ENCODE measurements at places on chromosomes 5 and 9.

GRCh38 chr5:80754900-80755299 lies 100.1 kb upstream of the DHFR start:
- DNase-seq, result no peak

GRCh38 chr5:14164164-14165163 lies 21.3 kb downstream of the TRIO start:
- DNase-seq, result no peak

- peak; percentile 89 for DNase-seq
These were observed 6.3 kb upstream of the CLPTM1L start for GRCh38 chr5:1351156-1351555.

- no peak for DNase-seq
These were observed 90.7 kb downstream of the PTCH1 start for GRCh38 chr9:95425910-95426551.

GRCh38 chr5:117736698-117737097 lies 1162.1 kb upstream of the SEMA6A start:
- DNase-seq, result no peak

DNA sequence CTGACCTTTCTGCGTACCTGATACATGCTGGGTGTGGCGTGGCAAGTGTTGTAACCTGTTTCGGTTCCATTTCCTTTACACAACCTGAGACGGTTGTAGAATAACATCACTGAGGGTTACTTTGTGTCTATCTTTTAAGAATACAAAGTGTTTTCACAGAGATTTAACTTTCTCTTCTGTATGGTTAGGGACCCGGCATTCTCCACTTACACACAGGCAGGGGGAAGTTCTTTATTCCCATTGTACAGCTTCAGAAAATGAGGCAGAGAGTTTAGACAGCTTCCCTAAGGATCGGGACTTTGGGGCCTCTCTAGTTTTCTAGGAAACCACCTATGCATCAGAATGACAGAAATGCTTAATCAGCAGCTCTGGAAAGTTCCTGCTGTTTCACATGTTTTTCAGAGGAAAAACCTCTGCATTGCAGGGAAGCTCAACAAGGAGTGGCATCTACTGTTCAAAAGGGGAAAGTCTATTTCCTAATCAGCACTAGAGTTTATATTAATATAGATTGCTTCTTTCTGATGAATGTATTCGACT lies 41.3 kb downstream of the CAST start:
- DNase-seq, result peak; percentile 36

- DNase-seq, result no peak
These were observed 478.4 kb upstream of the DAP start for GRCh38 chr5:11239261-11240015.

GRCh38 chr9:101201630-101202029 lies 173.1 kb downstream of the PLPPR1 start:
- DNase-seq, result peak; percentile 20

- DNase-seq, result no peak
These were observed 353.7 kb downstream of the ARL15 start for GRCh38 chr5:53956632-53957031.

DNA sequence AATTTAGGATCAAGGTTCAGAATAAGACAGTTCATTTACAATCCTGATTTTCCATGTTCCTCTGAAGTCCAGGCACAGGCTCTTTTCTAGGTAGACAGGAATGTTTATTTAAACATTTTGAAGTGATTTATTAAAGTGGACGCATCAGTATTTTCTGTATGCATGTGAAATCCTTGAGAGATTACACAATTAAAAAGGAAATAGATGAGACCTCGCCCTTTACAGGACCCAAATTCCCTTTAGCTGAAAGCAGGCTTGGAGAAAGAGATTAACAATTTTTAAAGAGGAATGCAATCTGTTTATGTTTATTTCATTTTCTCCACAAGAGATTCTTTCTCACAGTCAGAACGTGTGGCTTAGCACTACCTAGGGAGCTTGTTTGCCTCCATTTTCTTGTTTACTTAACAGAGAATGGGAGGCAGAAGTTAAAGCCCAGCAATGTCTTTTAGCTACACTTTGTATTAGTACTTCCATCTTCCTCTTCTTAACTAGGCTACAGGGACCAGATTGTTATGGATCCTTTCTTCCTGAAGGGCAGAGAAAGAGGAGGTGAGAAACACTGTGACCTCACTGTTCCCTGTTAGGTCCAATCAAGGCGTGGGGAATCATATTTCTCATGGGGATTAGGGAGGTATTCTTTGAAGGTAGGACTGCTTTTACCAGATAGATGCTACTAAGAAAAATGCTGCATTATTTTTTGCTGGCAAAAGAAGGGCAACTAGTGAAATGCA lies 416.0 kb downstream of the SH3GL2 start:
- no peak for DNase-seq

- DNase-seq, result peak; percentile 96
These were observed 95.5 kb upstream of the ERBIN start for GRCh38 chr5:65830856-65831255.

GRCh38 chr9:109586993-109587392 lies 88.9 kb upstream of the PTPN3 start:
- DNase-seq, result no peak

DNA sequence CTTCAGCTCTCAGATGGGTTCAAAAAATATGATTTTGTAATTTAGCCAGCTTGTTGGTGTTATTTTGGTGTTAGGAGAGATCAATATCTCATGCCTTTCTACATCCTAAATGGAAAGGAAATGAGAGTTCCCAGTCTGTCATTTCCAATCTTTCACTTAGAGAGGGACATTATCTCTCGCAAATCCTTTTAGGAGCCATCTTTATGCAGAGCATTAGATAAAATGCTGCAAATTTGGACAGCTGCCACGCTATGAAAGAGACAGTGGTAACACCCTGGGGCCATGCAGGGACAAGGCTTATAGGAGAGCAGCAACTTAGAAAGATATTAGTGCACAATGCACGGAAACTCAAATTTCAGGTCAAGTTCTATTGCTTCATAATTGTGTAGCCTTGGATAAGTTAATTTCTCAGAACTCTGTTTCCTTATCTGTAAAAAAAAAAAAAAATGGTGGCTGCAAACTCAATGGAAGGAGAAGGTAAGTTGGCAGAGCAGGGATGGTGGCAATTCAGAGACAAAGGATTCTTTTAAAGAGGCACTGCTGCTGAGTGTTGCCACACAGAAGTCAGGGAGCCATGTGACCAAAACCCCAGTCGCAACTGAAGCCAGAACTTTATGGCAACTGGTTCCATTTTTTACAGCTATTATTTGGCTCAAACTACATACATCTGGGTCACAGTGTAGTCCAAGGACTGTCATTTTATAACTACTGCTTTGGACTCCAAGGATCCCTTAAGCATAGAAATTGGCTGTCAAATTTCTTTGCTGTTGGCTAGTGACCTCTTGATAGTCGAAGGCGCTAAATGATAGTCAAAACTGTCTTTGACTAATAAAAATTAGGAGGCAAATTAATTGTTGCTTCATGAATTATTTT lies 210.2 kb downstream of the FRMD3 start:
- no peak for DNase-seq

DNA sequence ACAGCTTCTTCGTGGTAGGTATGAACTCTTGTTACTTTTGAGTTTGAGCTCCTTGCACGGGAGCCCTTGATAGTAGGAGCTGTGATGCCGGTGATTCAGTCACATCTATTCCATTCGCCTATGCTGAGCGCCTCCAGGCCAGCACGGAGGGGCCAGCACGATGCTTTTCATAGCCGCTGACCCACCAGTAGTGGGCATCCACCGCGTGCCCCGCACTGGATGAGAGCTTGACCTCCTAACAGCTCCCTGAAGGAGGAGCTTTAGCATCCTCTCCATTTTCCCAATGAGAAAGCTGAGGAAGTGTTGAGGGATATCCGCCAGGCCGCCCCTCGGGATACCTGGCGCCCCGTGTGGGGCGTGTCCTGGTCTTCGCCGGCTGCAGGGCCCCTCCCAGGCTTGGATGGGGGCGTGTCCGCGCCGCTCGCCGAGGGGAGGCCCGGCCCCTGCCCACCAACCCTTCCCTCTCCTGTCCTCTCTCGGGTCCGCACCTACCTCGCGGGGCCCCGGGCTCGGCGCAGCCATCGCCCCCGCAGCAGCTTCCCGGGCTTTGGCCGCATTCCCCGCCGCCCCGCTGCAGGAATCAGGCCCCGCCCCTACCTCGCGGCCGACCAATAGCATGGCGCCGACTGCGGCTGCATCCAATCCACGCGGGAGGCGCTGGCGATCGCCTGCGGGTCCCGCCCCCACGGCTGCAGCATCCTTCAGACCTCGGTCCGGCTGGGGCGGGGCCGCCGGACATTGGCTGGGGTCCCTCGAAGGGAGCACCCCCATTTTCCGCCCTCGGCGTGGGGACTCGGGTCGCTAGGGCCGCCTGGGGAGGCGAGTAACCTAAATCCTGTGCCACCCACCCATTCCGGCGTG lies at the start of gene PIP5KL1:
Gene PIP5KL1, minus strand, starts transcription at position 547 of the 861 bp plus-strand sequence. Its CDS starts 25 bp downstream, at position 522.
- DNase-seq, result peak; percentile 81

DNA sequence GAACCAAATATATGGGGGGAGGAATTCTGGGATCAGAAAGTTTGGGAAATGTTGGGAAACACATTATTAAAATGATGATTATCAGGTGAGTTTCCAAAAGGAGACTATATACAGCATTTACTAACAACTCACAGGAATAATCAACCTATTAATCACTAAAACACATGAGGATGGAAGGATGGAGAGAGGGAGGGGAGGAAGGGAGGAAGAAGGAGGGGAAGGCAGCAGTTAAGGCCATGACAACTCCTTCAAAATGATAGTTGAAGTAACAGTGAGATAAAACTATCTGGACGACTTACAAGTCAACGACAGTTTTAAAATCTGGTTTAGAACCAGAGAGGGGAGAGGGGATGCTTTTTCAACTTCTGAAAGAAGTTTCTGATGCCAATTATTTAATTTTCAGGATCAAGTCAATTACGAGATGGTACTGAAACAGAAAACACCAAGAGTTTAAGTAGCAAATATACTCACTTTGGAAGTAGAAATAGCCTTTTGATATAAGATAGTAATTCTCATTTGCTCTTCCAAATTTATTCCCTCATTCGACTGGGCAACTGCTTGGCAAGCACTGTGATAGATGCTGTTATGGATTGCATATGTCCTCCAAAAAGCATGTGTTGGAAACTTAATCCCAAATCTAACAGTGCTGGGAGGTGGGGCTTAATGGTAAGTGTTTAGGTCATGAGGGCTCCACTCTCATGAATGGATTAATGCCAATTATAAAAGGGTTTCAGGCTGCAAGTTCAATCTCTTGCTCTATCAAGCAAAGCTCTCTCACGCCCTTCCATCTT lies 30.4 kb downstream of the FBXW11 start:
- DNase-seq, result no peak

- no peak for DNase-seq
These were observed 329.5 kb downstream of the KIAA0825 start for GRCh38 chr5:94288937-94289336.

GRCh38 chr5:35862126-35862525 lies 5.4 kb downstream of the IL7R start:
- DNase-seq, result no peak

DNA sequence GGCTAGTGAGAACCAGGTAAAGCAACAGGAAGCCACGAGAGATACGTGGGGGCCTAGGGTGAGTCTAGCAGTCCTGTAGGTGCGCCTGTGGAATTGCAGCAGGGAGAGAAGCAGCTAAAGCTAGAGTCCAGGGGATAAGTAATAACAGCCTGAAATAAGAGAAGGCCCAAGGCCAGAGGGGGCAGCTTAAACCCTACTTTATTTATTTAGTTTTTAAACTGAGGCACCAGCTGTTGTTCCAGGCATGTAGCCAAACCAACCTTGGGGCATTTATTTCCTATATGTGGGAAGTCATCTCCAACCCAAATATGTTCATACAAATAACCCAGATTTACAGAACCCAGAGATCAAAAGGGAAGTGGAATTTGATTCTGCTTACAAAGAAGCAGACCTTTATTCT lies 93.5 kb downstream of the GLDC start:
- no peak for DNase-seq

DNA sequence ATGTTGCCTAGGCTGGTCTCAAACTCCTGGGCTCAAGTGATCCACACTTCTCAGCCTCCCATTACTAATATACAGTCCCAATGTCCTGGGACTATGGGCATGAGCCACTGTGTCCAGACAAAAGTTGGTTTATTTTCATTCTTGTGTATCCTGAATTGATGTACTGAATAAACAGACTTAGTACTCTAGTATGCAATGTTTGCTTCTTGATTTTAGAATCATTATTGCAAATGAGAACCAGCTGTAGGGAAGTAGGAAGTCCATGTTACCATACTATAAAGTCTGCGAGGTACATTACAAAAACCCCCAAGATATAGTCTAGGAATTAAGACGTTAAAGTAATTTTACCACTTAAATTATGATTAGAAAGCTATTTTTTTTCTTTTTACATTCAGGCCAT lies 334.6 kb upstream of the KLF9 start:
- no peak for DNase-seq

GRCh38 chr5:81482595-81482994 lies 88.7 kb upstream of the ACOT12 start:
- DNase-seq, result no peak

GRCh38 chr5:42889311-42889933 lies 77.7 kb upstream of the SELENOP start:
- DNase-seq, result peak; percentile 90

GRCh38 chr5:110351430-110351829 lies 375.0 kb downstream of the TMEM232 start:
- DNase-seq, result no peak

DNA sequence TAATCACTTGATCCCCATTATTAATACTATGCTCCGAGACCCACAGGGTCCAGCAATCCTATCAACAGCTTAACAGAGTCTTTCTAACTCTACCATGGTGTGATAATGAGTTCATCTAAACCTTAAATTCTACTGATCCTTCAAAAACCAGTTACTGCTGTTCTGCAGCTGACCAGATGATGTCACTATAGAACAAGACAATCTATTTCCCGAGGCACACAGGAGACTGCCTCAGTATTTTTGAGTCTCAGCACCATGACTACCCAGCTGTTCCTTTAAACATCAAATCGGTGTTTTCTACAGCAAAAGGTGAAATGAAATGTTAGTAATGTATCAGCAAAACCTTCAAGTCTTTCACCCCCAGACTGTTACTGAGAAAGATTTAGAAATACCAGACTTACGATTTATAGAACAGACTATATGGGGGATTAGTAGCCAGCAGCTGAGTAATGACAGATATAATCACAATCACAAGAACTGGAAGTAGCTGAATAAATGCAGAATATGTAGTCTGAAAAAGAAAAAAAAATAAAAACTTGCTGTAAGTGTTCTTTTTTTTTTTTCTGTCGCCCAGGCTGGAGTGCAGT lies 16.9 kb downstream of the DNAJC18 start:
- peak; percentile 72 for DNase-seq

- DNase-seq, result no peak
These were observed 2.1 kb downstream of the PDZD2 start for GRCh38 chr5:31641059-31641458.

- DNase-seq, result no peak
These were observed 228.5 kb downstream of the ESM1 start for GRCh38 chr5:54756796-54757402.

- DNase-seq, result no peak
These were observed 61.2 kb downstream of the COL15A1 start for GRCh38 chr9:99004717-99005460.

GRCh38 chr9:21434202-21435014 lies 5.8 kb upstream of the IFNA1 start:
- DNase-seq, result peak; percentile 78

GRCh38 chr5:109688630-109688969 lies 1.1 kb upstream of the MAN2A1 start:
- DNase-seq, result peak; percentile 80

- DNase-seq, result no peak
These were observed 2122.2 kb downstream of the MAT2B start for GRCh38 chr5:165627548-165628170.

Data from globus pallidus (tissue), 1 donor.